ENCODE measurements at places on chromosomes 2 and 18.

DNA sequence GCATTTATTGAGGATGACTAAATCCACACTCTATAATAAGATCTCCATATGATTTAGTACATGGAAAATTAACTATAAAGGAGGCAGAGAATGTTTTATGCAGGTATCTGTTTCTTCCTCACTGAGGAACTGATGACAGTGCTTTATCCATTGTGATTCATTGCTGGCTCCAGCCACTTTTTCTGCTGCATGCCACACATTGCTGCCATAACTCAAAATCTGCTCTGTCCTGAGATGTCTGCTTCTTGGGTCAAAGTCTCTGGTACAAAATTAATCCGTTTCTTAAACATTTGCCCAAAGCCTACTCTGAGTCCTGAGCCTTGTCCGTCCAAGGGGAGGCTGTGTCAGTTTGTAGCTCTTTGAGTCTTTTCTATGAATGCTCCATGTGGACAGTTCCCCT is 15.5 kb upstream of the ARHGAP28 start:
- DNase-seq: no peak

- no peak for DNase-seq
These were observed 860 bp upstream of the KCNJ3 start for GRCh38 chr2:154697418-154698252.

DNA sequence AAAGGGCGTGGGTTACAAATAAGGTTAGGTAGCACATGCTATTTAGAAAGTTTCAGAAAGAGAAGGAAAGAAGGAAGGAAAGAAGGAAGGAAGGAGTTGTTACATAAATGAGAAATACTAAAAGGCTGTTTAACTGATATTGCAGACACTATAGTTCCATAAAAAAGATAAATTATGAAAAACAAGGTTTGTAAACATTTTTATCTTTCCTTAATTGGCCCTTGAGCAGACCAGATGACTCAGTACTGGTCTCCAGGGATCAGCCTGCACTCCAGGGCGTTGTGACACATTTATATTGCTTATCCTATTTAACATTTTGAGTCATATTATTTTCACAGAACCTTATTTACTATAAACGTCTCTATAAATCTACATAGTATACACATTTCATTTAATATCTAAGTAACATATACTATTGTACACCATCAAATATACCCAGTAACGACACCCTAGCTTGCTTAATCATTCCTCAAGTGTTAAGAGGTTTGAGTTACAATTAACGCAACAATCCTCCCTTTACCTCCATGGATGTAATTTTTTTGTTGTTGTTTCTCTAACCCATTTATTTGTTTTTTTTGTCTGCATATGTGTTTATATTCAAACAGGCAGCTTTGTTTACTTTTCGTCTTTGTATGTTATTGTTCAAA is 2.8 kb upstream of the RAB31 start:
- DNase-seq: no peak

DNA sequence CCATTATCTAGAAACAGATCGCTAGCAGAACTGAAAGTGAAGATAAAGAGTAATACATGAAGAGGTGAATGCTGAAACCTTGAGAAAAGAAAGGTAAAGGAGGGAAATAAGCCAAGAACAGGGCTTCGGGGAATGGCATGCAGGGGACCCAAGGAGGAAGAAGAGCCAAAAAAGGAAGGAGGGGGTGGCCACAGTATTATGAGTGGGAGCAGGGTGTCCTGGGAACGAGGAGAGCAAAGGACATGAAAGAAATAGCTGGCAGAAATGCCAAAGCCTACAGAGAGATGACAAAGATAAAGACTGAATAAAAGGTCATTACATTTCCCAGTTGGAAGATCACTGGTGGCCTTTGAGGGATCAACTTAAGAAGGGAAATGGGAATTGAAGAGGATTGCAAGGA is 82.9 kb downstream of the ACTR3 start:
- no peak for DNase-seq

DNA sequence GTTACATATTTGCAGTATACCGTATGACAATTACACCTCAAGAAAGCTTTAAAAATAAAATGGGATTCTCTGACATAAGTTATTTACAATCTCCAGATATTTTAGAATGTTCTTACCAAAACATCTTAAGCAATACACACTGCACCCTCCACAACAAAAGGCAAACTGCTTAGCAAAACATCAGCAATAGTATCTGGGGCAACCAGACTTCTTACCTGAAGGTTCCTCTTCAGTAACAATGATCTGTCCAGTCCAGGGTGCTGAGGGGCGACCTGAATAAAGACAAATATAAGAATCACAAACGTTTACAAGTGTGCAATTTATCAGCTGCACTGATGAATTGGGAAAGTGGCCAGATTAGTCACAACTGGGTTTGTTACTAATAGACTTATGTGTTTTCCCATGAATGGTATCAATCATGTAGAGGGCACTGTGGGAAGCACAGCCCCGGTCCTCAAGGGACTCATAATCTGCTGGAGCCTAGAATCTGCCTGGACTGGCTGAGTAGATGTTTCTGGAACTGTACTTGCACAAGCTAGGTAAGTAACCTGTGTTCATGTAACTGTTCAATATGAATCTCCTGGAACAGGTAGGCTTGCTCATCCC is 70.7 kb downstream of the MYOM1 start:
- DNase-seq: no peak

DNA sequence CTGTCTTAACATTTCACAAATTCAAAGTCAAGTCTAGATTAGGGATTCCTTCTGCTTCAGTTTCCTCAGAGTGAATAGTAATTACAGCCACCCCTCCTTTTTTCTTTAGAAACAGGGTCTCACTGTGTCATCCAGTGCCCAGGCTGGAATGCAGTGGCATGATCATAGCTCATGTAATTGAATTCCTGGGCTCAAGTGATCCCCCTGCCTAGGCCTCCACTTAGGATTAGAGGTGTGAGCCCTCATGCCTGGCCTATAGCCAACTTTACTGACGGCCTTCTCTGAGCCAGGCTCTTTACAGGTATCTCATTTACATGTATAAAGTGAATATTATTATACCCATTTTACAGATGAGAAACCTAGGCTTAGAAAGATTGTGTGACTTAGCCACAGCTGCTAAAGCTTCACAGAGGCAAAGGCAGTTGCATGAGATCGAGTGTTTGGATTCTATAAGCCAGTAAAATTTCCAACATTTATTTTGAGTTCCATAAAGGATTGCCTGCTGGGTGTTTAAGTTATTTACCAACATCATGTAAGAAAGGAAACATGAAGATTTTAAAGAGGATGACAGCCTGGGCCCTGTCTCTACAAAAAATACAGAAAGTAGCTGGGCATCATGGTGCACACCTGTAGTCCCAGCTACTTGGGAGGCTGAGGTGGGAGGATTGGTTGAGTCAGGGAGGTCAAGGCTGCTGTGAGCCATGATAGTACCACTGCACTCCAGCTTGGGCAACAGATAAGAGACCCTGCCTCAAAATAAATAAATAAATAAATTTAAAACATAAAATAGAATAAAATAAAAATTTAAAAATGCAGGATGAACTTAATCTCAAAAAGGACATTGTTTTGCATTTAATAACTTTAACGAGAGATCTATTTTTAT is 1.8 kb downstream of the ENOSF1 start:
- DNase-seq: no peak

GRCh38 chr2:27885661-27886060 is 4.5 kb downstream of the RBKS start:
- no peak for DNase-seq

GRCh38 chr2:31101701-31102100 is 36.5 kb downstream of the GALNT14 start:
- no peak for DNase-seq

DNA sequence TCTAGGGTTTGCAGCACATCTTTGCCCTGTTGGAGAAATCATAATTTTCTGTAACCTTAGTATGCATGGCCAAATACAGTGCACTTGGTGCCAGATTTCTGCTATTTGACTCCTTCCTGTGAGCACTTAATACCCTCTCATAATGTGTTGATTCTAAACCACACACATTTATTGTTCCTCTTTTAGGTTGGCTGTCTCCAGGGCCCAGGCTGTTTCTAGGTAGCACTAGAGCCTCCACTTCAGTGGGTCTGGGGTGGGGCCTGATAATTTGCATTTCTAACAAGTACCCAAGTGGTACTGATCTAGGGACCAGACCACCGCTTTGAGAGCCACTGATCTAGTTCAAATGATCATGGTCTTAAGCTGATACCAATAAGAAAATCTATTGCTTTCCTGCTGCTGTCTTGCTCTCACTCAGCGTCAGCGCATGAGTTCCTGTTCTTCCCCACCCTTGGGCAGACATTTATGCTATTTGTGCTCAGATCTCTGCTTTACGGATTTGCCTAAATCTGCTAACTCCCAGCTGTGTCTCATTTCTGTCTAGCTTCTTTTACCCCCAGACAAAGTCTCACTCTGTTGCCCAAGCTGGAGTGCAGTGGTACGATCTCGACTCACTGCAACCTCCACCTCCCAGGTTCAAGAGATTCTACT is 7.4 kb downstream of the PTRHD1 start:
- DNase-seq: no peak

DNA sequence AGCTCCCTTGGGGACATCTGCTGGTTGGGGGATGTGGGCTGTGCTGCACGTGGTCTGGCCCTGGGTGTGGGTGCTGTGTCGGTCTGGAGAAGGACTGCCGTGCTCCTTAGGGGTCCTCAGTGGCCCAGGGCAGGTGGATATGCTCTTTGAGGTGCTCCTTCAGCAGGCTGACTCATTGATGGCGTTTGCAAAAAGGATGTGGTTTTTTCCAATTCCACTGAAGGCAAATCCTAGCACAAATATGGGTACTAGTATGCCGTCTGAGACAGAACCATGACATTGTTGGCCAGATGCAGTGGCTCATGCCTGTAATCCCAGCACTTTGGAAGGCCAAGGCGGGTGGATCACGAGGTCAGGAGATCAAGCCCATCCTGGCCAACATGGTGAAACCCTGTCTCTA is 3.3 kb downstream of the PPP1R7 start:
- DNase-seq: no peak

DNA sequence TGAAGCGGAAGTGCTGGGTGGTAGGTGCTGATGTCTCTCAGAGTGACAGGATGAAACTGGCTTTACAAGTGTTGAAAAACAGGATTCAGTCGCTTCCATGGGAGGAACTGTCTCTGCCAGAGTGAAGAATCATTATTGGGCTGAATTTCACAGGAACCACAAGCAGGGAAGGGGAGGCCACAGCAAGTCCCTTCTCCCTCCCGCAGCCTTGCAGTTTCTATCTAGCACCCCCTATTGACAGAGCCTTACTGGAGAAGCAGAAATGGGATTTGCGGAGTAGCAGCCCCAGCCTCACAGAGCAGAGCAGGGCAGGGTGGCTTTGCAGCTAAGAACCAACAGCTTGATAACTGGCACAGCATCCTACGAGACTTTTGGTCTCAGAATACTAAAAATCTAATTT is 33.3 kb upstream of the RMP24 start:
- no peak for DNase-seq
